CMK (cell line): ENCODE measurements at places on chromosomes 3 and 15.

- DNase-seq: no peak
Observed at GRCh38 chr3:14392231-14392630, 10.2 kb upstream of the SLC6A6 start.

DNA sequence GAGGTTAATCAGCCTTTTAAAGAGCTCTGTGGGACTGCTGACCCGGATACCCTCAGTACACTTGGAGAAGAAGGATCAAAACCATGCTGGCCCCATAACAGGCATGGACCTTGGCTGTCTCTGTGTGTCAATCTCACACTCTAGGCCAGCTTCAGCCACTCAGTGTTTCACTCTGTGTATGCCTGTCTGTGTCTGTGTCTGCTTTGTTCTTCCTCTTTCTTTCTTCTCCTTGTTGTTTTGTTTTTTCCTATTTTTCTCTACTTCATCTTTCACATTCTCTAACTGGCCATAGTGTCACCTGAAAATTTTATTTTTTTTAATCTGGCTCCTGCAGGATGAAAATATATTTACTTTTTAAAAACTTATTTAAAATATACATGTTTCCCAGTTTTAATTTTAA, 51.1 kb downstream of the SERP1 start:
- DNase-seq: no peak

GRCh38 chr15:57307527-57308169, 68.7 kb upstream of the CGNL1 start:
- DNase-seq: no peak

- no peak for DNase-seq
Observed at GRCh38 chr3:151859233-151859673, 14.2 kb upstream of the SUCNR1 start.

- peak; percentile 8 for DNase-seq
Observed at GRCh38 chr15:25785641-25786025, 77.5 kb downstream of the ATP10A start.

GRCh38 chr3:59247402-59247841, 197.6 kb upstream of the CFAP20DC start:
- DNase-seq: no peak

DNA sequence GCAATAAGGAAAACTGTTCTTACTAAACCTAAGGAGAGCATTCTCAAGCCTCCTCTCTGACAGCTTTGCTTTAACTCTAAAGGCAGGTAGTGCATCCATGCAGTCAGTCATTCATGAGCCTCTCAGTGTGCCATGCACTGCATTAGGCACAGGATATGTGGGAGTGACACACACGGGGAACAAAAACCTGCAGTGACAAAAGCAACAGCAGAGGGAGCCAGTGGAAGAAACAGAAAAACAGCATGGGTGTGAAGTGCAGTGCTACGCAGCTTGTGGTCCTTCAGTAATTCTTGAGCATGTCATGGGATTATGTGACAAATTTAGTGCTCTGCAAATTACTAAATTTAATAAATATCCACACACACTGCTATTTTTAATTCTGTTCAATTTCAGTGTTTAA, 230.7 kb downstream of the BBX start:
- DNase-seq: no peak

DNA sequence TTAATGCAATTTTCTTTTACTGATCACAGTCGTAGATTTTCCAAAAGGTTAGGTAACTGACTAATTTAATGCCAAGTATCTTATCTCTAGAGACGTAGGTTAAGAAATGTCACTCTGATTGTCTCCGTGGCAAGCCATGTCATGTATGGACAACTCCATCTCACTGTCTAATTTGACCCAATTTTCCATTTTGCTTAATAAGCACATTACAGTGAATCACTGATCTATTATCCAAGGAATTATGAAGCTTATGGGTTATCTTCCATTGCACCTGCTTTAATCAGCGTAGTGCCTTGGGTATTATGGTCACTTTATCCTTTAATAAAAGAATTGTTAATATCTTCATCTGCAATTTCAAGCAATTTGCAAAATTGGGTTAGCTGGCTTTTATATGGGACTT, 557.4 kb upstream of the ROBO2 start:
- no peak for DNase-seq

GRCh38 chr3:152123457-152123856, 145.3 kb upstream of the MBNL1 start:
- DNase-seq: no peak

DNA sequence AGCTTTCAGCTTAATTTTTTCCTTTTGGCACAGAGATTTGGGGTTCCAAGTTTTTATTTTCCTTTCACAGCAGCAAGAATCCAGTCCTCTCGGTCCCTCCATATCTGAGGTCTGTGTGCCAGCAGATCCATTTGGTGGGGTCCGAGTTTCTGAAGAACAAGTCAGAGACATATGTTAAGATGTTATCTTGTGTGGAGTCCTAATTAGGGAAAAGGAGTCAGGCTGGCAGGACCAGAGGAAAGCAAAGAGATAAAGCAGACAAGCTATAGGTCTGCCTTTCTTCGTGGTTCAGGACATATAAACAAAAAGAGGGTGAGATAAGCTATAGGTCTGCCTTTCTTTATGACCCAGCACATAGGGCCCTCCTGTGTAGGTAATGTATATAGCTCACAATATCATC, 54.9 kb downstream of the TMED3 start:
- DNase-seq: no peak

GRCh38 chr3:47433796-47434195, 41.9 kb downstream of the SCAP start:
- no peak for DNase-seq

DNA sequence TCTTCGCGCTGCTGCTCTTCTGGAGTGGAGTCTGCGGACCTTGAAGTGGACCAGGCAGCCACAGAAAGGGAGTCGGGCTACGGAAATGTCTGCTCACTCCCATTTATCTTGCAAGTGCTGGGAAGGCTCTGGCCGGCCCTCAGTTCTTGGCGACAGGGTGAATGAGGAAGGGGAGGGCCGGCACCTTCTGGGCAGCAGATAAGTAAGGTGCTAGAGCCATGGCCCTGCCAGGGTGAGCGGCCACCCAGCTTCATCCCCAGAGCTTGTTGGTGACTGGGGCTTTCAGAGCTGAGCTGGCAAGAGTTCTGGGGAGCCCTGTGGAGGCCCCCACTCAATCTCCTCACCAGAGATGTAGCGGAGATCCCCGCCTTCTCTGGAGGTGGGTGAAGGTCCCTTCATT, 103.5 kb downstream of the ASB7 start:
- no peak for DNase-seq

DNA sequence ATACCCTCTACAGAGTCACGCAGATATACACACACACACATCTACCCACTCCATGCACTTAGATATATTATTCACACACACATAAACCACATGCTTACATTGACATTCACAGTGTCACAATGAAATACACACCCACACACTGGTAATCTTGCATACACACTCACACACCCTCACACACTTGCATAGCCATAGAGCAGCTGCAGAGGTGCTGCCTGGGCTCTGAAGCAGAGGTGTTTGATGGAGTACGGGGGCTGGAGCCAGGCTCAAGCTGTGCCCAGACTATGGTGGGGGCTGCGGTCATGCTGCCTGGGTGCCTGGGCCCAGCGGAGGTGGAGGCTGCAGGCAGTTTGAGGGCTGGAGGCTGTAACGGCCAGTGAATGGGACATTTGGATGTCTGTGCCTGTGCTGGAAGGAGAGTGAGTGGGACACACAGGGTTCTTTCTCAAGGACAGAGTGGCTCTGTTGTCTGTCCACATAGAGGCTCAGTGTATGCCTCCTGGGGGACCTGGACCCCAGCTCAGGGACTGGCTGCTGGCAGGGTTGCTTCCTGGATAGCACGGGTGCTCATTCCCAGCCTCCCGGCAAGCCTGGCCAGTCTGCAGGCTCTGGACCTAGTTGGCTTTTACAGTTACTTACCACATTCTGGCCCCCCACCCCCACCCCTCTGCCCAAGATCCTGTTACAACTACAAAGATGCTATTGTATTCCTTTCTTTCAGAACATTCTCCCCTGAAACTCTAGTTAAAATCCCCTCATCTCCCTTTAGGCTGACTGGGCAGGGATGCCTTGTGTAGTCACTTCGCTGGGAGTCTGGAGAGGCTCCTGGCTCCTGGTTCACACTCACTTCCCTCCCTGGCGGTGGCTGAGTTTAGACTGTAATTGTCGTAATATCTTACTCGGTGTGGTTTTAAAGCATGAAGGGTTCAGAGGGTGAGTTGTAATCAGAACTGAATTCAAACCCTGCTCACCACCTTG, 12.5 kb downstream of the GASK1A start:
- no peak for DNase-seq

DNA sequence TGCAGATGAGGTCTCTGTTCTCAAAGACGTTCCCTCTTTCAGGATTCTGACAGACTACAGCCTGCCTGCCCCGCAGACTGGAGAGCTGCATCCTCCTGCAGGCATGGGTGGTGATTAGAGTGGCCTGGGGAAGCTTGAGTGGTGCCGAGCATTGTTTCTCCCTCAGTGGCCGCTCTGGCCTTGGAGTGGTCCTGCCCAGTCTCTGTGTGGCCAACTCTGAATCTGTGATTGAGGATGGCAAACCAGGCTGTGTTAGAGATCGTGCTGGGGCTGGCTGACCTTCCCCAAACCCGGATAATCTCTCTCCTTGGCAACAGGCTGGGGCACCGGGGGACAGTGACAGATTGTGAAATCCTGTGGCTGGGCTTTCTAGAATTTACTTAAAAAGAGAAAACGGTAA, 11.0 kb upstream of the ADCY5 start:
- no peak for DNase-seq

DNA sequence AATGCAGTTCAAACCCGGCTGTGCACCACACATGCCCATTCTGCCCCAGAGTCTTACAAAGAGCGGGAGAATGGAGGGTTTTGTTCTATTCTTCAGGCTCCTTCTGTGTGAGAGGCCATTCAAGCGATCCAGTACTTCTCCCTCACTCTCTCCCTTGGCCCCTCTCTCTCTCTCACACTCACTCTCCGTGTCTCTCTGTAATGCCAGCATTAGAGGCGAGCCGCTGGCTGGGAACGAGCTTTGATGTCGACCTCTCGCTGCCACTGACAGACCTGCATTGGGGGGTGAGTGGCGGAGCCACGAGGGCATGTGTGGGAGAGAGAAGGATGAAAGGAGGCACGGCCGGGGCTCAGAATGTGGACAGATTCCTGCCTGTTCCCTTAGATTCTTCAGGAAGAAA, 231.7 kb upstream of the ARRDC4 start:
- DNase-seq: no peak

- DNase-seq: no peak
Observed at GRCh38 chr15:81284256-81285031, 39.5 kb downstream of the STARD5 start.

DNA sequence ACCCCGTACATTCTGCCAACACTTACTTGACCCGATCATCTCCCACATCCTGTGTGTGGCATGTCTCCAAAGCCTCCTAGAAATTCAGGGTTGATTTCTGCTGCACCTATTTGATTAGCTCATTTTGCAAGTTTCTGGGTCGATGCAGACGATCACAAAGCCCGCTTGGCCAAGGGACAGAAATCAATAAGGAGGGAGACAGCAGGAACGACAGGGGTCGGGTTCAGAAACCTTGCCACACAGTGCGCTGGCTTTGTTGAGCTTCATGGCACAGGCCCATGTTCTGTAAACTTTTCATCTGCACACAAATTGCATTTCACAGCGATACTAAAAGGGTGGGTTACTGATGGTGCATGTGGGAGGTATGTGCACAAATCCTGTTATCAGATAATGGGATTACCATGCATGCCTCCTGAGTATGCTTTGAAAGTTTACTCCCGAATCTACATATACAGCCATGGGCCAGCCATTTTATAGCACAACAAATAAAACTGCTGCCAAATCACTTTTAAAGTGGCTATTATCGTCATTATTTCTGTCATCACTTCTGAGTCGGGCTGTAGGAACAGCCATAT, 95.9 kb upstream of the ATP11B start:
- DNase-seq: no peak

DNA sequence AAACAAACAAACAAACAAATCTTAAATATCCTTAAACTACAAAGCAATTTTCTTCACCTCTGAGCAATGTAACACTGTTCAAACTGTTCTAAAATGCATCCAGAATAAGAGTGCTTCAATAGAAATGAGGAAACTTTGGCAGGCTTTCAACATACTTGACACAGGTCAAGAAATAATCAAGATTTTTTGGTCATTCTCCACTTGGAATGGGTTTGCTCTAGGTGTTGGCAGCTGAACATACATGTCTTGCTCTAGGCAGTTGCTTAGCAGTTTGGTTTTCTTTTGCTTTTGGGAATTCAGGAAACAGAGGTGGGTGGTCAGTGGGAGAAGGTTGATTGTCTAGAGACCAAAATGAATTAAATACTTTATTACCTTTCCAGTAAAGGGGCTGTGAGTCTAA, 1.4 kb upstream of the LRRC3B start:
- no peak for DNase-seq

GRCh38 chr15:33293713-33294334, 16.9 kb upstream of the RYR3 start:
- no peak for DNase-seq
